A673 (cell line): ENCODE measurements at places on chromosomes 5 and 9.
A peak's percentile ranks its signal among the peaks of the same experiment; 100 is the strongest.

DNA sequence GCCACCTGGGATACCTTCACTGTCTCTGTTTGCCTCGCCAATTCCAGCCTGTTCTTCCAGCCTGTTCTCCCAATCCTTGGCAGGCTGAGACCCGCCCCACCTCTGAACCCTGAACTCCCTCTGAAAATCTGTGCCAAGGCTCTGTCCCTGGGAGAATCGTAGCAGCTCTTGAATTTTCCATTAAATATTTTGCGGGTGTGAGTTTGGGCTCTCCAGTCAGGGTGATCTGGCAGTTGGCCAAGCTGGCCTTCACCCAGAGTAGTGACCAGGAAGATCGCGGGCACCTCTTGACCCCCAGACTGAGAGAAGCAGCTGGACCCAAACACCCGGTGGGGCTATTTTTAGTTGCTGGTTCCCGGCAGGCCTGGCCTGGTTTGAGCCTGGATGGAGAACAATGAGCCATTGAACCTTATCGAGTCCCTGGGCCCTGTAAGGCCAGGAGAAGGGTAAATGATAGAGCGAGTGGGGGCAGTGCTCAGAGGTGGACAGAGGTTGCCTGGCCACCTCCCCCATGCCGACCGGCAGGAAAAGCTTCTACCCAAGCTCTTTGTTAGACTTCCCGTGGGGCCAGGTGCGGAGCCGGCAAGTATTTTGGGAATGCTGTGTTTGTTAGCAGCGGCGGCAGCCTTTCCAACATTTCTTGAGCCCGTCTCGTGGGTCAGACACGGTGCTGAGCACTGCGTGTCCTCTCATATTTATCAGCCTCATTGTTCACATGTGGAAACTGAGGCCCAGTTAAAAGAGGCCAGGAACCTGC, 146.2 kb downstream of the RGS3 start:
- DNase-seq, result no peak

GRCh38 chr9:87193925-87194868, 246.9 kb upstream of the GAS1 start:
- no peak for DNase-seq

DNA sequence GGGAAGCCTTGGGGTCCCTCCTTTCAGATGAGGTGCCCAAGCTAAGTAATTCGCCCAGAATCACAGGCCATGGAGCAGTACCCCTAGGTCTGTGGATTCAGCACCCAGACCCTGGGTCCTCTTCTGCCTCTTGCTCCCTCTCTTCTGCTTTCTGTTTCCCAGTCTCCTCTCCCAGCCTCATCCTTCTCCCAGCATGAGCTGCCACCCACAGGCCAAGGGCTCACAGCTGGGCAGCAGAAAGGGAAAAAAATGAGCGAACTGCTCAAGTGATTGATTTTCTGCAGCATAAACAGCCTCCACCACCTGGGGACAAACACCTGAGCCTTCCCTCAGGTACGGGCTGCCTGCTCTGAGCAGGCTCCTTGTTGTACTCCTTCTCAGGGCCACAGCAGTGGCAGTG, 113.9 kb upstream of the SAP30L start:
- no peak for DNase-seq

GRCh38 chr5:96256795-96257470, 176.1 kb downstream of the PCSK1 start:
- peak; percentile 84 for DNase-seq

- no peak for DNase-seq
Observed at GRCh38 chr9:19155106-19155935, 28.0 kb upstream of the PLIN2 start.

DNA sequence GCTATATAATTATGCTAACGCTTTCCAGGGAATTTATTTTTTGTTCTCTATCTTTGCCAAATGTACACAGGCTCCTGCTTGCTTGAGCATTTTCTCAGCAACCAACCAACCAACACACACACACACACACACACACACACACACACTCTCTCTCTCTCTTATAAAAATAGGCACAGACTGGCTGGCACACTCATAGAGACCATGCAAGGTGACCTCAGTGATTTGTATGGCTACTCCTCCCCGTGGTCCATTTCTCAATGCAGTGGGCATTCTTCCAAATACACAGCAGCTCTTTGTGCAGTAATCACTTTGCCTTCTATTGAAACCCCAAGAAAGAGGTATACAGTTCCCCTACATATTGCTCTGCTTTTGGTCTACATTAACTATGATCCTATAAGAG, 416.0 kb downstream of the MAN2A1 start:
- DNase-seq, result peak; percentile 3

- no peak for DNase-seq
Observed at GRCh38 chr5:155094455-155094854, 80.9 kb downstream of the KIF4B start.

DNA sequence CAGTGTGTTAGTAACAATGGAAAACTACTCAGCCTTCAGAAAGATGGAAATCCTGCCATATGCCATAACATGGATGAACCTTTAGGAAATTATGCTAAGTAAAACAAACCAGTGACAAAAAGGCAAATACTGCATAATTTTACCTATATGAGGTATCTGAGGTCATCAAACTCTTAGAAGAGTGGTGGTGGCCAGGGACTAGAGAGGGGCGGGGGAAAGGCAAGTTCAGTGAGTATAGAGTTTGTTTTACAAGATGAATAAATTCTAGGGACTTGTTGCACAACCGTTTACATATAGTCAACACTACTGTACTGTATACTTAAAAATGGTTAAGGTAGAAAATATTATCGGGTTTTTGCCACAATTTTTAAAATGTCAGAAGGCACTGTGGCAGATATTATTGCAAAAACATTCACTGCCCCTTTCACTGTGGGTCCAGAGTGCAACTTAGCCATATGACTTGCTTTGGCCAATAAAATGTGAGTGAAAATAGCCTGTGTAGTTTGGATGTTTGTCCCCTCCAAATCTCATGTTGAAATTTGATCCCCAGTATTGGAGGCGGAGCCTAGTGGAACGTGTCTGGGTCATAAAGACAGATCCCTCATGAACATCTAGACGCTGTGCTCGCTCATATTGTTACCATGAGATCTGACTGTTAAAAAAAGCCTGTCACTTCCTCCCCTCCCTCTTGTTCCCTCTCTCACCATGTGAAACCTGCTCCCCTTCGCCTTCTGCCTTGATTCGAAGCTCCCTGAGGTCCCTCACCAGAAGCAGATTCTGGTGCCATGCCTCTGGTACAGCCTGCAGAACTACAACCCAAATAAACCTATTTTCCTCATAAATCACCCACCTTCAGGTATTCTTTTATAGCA, 9.5 kb downstream of the ZNF367 start:
- DNase-seq, result peak; percentile 37

DNA sequence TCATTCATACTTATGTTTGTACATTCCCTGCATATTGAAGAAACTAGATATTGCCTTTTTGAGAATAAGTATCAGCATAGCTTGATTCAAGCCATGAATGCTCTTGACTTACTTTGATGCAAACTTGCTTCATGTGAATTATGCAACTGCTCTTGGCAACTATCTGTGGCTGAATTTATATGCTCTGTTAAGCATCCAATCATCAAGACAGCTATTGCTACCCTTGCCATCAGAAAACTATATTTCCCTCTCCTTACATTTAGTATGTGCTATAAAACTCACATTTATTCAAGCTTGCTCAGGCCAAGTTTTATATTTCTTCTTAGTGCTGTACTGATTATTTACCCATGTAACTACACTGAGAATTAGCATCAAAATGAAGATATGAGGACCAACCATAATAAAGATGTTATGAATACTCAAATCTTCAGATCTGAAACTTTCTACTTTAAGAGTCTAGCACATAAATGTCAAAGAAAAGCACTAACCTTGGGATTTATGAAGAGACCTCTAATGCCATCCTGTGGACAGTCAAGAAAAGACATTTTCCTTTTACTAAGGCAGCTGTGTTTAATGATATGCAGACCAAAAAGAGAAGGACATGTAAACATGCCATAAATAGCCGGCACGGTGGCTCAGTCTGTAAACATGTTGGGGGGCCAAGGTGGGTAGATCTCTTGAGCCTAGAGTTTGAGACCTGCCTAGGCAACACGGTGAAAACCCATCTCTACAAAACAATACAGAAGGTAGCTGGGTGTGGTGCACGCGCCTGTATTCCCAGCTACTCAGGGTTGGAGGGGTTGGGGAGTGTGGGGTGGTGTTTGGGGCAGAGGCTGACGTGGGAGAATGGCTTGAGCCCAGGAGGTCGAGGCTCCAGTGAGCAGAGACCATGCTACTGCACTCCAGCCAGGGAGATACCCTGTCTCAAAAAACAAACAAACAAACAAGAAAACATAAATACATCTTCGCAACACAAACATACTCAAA, 267.0 kb upstream of the TYRP1 start:
- DNase-seq, result peak; percentile 48

DNA sequence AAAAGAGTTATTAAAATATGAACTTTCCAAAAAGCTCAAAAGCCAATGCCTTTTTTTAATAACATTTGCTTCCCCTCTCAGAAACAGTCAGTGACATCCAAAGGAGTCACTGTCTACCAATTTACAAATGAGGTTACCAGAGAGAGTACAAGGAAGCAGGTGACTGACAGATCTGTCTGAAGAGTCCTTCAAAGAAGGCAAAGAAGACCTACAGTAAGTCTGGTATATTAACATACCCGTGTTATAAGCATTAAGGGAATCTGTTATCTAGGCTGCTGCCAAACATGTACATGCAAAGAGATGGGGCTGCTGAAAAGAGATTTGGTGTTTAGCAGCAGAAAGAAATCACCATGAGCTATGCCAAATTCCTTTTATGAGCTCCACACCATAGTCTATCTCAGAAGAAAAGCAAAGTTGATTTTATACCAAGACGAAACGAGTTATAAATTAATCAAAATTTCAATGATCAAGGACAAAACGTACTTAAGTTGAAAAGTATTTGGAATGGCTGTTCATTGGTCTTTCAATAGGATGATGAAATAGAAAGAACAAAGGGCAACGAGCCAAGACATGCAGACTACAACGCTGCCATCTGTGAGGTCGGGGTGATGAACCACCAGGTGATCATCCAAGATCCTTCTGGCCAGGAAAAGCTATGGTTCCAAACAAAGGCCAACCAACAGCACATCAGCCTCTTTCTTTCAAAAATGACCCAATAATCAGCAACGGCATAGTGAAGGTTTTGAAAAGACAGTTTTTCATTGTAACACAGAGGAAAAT, 8.1 kb downstream of the PRELID2 start:
- peak; percentile 41 for DNase-seq

- no peak for DNase-seq
Observed at GRCh38 chr5:142346706-142347105, 21.9 kb upstream of the SPRY4 start.

DNA sequence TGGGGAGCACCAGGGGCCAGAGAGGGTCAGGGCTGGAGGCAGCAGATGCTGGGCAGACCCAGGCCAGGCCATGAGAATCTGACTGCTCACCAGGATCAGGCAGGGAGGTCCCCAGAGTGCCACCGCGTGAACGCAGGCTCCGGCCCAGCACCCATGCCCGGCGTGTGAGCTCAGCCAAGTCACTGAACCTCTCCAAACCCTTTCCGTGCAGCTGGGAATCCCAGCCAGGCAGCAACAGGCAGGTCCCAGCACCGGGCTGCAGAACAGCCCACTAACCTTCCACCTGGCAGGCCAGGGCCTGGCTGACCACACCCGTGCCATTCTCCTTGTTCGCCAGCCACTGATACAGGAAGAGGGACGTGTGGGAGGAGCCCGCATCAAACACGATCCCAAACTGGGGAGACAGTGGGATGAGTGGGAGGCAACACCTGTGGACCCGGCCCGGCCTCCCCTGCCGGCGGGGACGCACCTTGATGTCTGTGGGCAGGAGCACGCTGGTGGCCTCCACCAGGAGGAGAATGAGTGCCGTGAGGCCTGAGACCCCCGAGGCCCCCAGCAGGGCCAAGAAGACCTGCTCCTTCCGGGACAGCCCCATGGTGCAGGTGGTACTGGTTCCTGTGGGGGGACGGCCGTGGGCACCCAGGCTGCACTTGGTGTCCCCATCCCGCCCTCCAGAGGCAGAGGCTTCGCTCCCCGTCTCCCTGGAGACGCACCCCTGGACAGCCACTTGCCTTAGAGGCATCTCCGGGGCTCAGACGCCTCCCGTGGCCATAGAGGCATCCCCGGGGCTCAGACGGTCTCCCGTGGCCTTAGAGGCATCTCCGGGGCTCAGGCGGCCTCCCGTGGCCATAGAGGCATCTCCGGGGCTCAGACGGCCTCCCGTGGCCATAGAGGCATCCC, 3.2 kb downstream of the ENTPD8 start:
- DNase-seq, result no peak

DNA sequence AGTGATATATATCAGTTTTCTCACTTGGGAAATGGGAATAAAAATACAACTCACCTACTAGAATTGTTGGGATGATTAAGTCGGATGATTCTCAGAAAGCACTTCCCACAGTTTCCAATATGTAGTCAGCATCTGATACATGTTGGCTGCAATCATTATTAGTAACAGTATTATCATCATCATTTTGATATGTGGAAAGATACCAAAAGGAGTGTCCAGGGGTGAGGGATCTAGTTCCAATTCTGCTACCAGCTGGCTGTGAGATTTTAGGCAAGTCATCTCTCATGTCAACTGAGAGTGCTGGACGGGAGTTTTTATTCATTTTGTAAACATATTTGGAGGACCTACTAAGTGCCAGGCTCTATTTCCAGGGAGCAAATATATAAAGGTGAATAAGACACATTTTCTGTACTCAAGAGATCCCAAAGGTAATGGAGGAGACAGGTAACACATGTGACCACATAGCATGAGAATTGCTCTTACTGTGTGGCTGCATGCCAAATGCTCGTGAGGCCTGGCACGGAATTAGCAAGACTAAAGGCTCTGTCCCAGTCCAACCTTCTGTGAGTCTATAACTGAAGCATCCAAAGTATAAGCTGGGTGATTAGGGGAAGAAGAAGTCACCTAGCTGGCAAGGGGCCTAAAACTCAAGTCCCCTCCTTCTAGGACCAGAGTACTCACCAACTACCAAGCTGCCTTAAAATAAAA, 83.0 kb downstream of the GRIA1 start:
- DNase-seq, result no peak

DNA sequence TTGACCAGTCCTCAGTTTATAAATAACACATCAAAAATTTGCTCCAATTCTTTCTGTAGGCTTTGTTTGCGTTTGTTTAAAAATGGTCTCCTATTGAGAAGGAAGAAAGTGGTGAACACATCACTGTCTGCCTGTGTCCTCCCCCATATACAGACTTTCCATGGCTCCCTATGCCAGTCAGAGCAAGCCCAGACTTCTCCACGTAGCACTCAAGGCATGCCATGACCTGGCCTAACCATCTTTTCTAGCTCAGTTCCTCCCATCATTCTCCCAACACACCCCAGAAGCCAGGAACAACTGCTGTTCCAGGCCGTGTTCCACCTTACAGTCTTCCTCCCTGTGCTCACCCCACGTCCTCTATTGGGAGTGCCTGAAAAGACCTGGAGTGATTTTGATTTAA, 129.6 kb upstream of the ZNF618 start:
- DNase-seq, result no peak

GRCh38 chr5:170286386-170286925, 11.1 kb downstream of the LCP2 start:
- peak; percentile 32 for DNase-seq

- DNase-seq, result peak; percentile 93
Observed at GRCh38 chr5:67246108-67246507, 49.5 kb upstream of the CD180 start.

GRCh38 chr9:76772686-76773445, 8.6 kb downstream of the PCA3 start:
- peak; percentile 42 for DNase-seq
